ENCODE measurements at places on chromosomes 12 and 14.

DNA sequence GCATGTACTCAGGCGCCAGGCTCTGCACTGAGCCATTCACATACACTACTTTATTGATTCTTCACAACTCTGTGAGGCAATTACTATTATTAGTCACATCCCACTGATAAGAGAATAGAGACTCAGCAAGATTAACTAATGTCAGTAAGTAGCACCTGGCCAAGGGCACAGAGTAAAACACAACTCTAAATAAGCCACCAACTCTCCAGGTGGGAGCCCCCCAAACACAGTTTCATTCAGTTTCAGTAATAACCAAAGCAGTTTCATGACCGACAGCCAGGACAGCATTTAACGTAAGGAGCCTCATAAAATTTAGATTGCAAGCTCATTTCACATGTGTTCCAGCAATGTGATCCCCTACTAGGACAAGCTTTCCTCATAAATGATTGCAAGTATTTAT, 323.1 kb upstream of the CCDC196 start:
- DNase-seq = no peak

DNA sequence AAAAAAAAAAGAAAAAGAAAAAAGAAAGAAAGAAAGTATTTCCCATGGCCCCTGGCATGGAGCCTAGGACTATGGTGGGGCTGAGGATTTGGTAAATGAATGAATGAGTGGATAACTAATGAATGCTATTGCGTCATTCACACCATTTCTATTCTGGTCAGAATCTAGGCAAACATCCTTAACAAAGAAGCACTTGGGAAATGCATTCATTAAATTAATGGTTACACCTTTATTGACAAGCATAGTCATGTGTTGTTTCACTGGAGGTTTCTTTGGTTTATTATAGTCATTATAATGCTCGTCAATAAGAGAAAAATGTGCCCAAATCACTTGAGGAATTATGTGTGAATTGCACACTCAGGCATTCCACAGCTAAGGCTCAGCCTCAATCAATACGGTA, 13.6 kb upstream of the AQP2 start:
- no peak for DNase-seq

DNA sequence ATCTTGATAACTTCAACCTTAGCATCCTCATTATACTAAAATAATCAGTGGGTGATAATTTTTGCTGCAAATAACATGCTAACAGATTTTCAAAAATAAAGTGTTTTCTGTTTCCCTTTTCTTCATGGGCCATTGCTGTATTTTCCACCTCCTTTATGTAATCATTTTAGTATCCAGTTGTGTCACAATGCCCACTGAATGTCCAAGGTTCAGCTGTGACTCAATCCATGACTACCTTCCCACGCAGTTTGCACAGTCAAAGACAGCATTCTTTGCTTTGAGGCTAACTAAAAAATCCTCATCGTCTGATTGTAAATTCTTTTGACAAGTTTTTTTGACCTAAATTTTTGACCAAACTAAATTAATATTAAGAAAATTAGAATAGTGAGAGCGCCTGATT, 474.1 kb downstream of the FLRT2 start:
- DNase-seq = peak; percentile 33

GRCh38 chr12:93884794-93885460, 207.8 kb downstream of the CRADD start:
- peak; percentile 79 for DNase-seq

- peak; percentile 92 for DNase-seq
Measured at GRCh38 chr12:52496590-52497071, 3.6 kb upstream of the KRT6A start.

DNA sequence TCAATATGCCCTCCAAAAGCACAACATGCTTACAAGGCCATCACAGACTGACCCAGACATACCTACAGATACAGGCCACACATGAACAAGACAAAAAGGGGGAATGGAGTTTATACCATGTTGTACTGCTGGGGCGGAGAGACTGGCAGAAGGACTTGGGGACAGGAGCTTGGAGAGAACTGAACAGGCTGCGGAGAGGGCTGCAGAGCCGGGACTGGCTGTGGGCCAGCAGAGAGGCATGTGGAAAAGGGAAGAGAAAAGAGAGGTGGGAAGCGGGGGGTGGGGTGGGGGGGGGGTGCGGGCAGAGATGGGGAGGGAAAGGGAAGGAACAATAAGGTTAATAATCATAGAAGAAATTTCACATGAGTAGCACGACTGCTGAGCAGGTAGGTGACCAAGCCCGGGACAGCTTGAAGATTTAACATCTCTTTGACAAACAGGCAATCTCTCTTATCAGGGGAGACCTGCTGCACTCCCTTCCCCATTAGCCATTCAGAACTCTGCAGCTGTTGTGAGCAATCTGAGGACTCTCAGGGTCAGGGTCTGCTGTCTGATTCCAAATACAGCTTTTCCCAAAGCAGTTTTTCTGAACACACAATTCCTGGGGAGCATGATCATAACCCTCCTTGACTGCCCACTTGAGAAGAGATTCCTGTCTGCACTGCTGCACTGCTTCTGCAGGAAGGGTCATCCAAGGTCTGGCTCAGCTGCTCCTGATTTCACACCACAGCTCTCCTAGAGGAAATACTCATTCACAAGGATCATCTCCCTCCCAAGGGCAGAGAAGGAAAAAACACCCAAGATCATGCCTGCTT, 21.6 kb upstream of the STAC3 start:
- DNase-seq = peak; percentile 23

DNA sequence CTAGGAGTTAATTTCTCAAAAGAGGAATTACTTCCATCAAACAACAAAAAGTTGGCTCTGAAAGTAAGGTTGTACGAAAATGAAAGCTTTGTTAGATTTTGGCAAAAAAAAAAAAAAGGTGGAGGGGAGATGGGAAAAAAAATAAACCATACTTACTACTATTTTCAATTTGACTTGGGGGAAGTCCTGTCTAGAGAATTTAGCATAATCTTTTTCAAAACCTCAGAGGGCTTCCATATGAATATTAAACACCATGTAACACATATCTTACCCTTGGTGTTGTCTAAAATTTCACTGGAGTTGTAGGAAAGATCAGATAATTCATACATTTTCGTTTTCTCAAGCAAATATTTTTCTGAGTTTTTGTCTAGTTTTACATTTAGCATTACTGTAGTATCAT, 17.5 kb downstream of the GRIP1 start:
- DNase-seq = no peak

DNA sequence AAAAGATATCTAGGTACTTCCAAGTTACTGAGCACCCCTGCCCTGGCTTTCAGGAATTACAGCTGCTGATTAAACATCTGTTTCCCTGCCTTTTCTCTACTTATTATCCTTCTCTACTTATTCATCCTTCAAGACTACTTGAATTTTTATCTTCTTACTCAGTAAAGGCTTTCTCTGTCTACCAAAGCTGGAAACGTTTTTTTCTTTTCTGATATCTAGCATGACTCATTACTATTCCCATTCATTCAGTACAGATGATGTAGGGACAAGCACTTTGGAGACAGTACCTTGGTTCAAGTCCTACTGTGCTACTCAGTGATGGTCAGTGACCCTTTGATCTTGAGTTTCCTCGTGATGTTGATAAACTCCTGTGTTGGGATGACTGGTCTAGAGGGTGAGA, 848.7 kb downstream of the NRXN3 start:
- DNase-seq = peak; percentile 79

DNA sequence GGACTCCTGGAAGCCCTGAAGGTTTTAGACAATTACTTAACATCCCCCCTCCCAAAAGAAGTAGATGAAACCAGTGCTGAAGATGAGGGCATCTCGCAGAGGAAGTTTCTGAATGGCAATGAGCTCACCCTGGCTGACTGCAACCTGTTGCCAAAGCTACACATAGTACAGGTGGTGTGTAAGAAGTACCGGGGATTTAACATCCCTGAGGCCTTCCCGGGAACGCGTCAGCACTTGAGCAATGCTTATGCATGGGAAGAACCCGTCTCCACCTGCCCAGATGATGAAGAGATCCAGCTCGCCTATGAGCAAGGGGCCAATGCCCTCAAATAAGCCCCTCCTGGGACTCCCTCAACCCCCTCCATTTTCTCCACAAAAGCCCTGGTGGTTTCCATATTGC, 10.6 kb upstream of the SPPL3 start:
- no peak for DNase-seq

DNA sequence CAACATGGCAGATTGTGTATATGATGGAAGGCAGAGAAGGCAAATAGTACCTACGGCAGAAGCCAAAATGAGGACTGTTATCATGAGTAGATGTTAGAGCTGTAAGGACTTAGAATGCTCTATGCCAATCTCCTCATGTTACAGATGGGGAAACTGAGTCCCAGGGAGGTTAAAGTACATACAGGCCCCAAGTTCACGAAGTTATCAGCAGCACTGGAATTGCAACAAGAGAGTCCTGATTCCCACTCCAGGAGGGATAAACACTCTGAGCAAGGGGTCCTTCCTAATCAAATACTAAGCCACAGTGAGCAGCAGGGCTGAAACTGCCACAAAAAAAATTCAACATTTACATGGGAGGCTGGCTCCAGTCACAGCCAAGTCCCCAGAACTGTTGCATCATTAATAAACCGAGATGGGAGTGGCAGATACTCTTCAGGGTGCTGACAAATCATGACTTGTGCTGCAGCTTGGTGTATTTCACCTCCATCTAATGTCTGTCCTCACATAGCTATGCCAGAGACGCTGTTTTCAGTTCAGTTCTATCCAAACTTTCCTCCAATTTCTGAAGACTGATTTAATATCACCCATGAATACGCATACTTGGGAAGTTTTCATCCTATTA, 24.2 kb downstream of the NUAK1 start:
- peak; percentile 74 for DNase-seq

- no peak for DNase-seq
Measured at GRCh38 chr12:42707312-42708226, 118.0 kb upstream of the PRICKLE1 start.

- peak; percentile 95 for DNase-seq
Measured at GRCh38 chr12:42756841-42757623, 167.5 kb upstream of the PRICKLE1 start.

GRCh38 chr12:53694756-53695151, 18.9 kb upstream of the ATP5MC2 start:
- DNase-seq = no peak

GRCh38 chr12:73445658-73446324, 1091.8 kb upstream of the ATXN7L3B start:
- DNase-seq = no peak

DNA sequence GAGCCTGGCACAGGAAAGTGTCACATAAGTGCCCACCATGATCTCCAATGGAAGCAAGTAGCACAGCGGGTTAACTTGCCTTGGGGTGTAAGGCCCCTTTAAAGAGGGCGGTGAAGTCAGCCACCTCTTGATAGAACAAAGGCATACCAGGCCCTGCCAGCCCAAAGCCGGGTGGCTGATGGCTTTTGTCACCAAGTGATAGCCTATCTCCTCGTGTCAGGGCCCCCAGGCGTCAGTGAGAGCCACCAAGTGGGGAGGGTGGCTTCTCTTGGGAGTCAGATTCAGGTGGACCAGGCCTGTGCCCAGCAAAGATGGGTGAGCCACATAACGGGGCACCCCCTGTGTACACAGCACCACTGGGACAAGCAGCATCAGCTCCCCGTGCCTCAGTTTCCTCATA, 8.3 kb upstream of the MYL2 start:
- no peak for DNase-seq

- DNase-seq = no peak
Measured at GRCh38 chr14:77066578-77067172, 31.4 kb upstream of the CIPC start.

DNA sequence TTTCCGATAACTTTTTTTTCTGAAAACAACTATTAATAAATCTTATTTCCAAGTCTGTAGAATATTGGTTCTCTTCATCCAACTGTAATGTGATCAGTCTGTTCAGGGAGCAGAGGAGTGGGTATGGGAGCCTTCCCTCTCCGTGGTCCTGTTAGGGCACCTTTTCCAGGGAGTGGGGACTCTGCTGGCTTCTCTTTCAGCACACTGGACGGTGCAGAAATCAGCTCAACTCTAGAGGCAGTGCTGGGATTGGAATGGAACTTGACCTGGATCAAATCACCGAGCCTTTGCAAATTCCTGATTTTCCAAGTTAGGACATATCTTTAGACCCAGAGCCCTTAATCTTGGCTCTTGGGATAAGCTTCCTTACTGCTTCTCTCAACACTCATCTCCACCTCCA, 630.4 kb downstream of the DIO2 start:
- no peak for DNase-seq

Data from fibroblast of skin of back (primary cell).